Colonic mucosa (tissue), 4 donors: ENCODE measurements at places on chromosomes 4 and X. TPM values are rescaled to one million over a fixed set of nuclear protein-coding genes. Genes with fewer than 3 reads are reported as not detected.
A peak's percentile ranks its signal among the peaks of the same experiment; 100 is the strongest.

The ITGB1BP2 gene
- 2.5 TPM for total RNA-seq

The RASGEF1B gene
- total RNA-seq: 7.8 TPM

The PARM1 gene
- total RNA-seq: 165 TPM

The HMGB2 gene
- total RNA-seq: 94.3 TPM

The CSAG2 gene
- not detected for total RNA-seq

The FDCSP gene
- total RNA-seq: 0.49 TPM

The CFP gene
- total RNA-seq: 1.1 TPM

DNA sequence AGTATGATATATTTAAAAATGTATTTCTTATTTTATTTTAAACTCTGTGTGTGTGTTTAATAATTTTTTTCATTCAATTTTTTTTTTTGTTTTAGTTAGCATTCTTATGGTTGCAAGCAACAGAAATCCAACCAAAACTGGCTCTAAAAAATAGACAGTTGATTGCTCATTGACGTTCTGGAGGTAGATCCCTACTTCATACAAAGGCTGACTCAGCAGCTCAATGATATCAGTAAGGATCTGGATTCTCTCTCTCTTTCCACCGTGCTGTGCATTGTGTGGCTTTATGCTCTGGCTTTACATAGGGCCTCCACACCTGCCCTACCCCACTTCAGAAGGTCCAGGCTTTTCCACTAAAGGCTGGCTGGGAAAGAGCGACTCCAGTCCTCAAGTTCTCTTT is 117.8 kb downstream of the UCHL1 start:
- no peak for DNase-seq

- DNase-seq: no peak
Observed at GRCh38 chr4:110106931-110107296, 91.5 kb downstream of the ELOVL6 start.

GRCh38 chr4:127479031-127479622 is 153.6 kb upstream of the INTU start:
- no peak for DNase-seq

DNA sequence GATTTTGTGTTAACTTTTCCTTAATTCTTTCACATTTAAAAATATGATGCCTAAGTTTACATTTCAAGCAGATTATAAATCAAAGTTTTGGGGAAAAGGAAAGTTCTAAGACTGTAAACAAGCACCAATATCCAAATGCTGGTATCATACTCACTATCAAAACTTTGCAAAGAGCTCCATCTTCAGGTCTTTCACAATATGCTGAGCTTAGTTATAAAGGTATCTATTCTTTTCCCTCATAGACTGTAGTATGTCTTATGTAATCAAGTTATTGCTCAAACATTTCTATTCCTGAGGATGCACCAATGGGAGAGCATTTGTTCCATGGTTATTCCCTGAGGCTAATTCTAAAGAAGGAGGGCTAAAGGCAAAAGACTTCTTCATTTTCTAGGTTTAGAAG is 207.9 kb upstream of the FAM241A start:
- DNase-seq: no peak

DNA sequence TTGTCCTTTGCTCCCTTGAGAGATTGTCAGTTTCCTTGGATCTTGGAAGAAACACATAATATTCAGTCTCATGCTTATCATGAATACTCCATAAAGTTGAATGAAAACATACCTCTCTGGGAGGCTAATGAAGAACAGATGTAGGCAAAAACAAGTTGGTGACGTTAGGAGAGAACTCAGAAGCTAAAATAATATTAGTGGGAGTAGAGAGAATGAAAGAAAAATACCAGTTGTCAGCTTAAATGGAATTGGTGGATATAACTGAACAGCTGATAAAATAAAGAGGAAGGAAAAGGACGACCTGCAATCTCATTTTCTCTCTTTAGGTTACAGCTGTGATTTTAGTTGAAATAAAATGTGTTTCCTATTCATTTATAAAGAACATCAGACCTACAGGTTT is 124.8 kb downstream of the SNCA start:
- no peak for DNase-seq

GRCh38 chr4:37985730-37986275 is 25.6 kb downstream of the PTTG2 start:
- DNase-seq: no peak

DNA sequence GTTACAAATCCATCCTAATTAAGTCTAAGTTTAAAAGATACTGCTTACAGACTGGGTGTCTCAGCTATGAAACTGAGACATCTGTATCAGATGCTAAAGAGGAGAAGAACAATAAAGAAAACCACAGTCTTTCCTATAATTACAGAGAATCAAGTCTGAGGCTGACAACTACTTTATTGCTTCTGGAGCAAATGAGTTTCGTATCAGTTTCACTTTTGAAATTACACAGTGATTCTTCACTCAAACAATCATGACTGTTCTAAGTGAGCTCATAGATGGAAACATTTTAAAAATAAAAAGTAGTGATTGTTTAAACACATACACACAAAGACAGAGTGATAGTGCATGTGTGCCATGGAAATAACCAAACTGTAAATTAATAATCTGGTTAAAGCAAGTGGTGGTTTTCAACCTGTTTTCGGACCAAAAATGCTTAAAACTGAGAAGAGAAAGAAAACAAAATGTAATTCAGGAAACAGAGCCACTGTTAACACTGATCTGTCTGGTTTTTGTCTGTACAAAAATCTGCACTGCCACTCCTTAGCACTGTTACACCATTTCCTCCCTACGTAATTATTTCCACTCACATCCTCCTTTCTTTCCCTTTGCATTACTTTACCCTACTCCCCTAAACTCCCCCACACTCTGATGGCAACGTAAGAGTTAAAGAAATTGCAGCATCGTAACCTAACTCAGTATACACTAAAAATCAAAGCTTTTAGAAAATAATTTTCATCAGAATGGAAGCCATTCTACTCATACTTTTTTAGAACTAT is 12.5 kb downstream of the RFC1 start:
- DNase-seq: no peak

DNA sequence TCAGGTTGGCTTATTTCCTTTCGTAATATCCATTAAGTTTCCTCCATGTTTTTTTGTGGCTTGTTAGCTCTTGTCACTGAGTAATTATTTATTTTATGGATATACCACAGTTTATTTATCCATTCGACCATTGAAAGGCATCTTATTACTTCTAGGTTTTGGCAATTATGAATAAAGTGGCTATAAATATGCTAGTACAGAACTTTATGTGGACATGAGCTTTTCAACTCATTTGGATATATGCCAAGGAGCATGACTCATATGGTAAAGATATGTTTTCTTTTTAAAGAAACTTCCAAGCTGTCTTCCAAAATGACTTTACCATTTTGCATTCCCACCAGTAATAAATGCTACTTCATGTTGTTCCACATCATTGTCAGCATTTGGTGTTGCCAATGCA is 803.6 kb downstream of the GLUD2 start:
- no peak for DNase-seq

DNA sequence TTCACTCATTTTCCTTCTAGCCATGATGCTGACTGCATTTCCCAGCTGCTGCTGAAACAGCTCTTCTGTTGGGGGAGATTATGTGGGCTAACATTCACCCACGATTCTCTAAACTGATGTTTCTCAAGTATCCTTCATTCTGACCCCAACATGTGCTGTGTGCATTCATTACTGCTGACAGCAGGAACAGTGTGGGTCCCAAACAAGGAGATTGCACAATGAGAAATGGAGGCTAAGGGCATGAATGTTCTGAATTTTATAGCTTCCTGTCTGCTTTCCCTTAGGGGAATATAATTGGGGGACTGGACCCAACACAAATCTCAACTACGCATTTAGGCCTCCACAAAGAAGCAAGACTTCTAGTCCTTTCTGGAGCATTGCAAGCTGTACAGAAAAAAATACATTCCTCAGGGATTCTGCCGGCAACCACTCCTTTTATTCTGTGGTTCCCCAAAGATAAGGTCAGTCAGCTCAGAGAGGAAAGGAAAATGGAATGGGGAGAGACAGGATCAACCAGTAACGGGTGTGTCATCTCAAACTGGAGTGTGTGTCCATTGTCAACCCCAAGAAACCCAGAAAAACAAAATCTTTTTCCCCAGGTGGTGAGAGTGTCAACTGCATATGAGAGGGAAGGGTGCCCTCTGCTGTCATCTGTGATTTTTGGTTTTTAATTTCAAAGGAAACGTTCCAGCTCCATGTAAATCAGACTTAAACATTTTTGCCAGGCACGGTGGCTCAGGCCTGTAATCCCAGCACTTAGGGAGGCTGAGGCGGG is 81.5 kb upstream of the EGFL6 start:
- peak; percentile 70 for DNase-seq

- no peak for DNase-seq
Observed at GRCh38 chr4:75344915-75345314, 169.3 kb downstream of the RCHY1 start.

DNA sequence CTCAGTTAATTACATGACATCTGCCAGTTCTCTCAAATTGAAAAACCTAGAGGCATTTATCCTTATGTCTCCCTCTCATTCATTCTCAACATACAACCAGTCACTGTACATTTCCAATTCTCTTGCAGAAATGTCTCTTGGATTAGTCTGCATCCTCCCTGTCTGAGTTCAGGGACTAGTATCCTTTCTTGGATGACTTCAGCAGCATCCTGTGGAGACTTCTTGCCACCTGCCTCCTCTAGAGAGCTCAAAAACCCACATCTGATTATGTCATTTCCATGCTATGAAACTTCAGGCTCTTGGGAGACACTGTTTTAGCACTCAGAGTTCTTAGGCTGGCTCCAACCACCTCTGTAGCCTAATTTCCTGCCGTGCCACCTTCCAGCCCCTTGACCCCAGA is 515.1 kb upstream of the DIPK2B start:
- DNase-seq: no peak

GRCh38 chrX:134533952-134534351 is 74.0 kb downstream of the HPRT1 start:
- DNase-seq: no peak

DNA sequence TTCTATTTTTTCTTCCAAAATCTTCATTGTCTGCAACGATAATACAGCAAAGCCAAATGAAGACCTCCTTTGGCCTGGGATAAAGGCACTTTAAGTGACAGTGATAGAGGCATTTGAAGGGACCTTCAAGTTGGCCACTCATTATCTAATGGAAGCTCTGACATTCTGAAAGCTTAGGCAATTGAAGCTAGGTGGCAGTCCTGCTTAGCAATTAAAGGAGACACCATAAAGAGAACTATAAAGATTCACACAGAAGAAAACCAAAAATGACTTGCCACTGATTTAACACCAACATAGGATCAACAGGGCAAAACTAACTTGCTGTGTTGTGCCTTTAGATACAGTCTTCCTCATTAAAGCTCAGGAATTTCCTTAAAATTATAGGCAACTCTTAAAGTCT is 103.3 kb upstream of the TSPAN7 start:
- DNase-seq: no peak

DNA sequence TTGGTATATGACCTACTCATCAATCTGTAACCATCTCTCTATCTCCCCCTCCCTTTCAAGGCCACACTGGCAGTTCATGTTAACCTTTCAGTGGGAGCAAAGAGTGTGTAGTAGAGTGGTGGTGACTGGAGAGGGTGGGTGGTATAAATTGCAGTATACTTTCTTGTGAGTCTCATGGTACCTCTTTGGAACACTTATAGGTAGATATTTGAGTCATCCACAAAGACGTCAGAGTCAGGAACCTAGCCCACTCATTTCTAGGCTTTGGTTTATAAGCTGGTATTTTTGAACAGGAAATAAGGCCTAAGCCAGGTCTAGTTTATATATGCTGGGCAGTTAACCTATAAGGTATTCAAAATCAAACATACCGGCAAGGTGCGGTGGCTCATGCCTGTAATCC is 36.3 kb downstream of the RLIM start:
- DNase-seq: no peak

- no peak for DNase-seq
Observed at GRCh38 chr4:170226288-170226687, 136.5 kb upstream of the AADAT start.

GRCh38 chr4:31674313-31674947 is 954.3 kb downstream of the PCDH7 start:
- DNase-seq: no peak

GRCh38 chrX:136572030-136572429 is 40.0 kb downstream of the VGLL1 start:
- no peak for DNase-seq

GRCh38 chrX:153639177-153640044 is 7.6 kb upstream of the DUSP9 start:
- no peak for DNase-seq

DNA sequence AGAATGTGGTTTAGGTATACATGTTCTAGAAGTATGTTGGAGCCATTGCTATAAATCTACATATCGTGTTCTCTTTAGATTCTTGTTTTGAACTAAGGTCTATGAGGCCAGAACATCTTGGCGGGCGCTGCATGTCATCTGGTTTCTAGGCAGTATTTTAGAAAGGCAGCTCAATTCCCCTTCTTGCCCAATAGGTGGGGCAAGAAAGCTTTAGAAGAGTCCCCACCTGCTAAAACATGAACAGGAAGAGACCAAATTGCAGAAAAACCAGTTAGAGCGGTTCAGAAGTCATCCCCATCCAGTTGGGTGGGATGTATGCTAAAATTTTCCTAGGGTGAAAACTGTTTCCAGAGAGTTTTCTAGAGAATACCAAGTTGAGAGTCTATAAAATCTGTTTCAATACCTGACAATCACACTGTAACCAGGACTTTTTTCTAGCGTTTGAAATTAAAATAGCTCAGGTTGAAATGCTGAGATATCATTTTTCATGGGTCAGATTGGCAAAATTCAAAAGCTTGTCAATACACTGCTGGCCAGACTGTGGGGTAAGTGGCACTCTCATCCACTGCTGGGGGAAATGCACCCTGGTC is 17.5 kb upstream of the SH3KBP1 start:
- no peak for DNase-seq

DNA sequence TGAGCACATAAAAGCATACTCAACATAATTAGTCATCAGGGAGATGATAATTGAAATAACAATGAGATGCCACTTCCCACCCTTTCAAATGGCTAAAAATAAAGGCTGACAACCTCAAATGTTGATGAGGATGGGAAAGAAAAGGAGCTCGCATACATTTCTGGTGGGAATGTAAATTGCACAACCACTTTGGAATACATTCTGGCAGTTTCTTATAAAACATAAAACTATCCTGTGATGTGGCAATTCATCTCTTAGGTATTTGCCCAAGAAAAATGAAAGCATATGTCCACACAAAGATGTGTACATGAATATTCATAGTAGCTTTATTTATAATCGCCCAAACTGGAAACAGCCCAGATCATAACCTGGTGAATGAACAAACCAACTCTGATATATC is 687 bp upstream of the ZNF275 start:
- no peak for DNase-seq

GRCh38 chr4:18100657-18101056 is 79.1 kb upstream of the LCORL start:
- no peak for DNase-seq

DNA sequence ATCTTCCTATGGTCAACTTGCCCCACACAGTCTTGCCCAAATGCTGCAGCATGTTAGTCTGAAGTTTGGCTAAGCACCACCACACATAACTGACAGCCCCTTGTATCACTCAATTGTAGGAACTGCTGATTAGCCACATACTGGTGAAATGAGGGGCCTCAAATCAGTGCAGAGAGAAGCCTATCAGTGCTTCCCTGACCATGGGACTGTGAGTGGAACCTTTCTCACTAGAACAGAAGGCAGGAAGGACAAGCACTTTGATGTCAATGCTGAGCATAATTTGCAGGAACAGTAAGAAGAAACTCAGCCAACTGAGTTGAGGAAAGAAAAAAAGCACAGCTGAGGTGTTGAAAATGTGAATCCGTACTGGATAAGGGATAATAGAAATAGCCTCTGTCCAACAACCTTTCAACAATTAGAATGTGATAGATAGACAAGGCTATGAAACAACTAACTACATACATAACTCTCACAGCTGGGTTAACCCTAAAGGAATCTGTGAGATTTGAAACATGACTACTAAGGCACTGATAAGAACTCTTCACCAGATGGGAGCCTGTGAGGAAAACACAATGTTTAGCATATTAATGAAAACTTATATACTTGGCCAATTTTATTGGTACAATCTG is 136.6 kb upstream of the SH3RF1 start:
- no peak for DNase-seq
